ENCODE measurements at places on chromosomes 1 and 21.

DNA sequence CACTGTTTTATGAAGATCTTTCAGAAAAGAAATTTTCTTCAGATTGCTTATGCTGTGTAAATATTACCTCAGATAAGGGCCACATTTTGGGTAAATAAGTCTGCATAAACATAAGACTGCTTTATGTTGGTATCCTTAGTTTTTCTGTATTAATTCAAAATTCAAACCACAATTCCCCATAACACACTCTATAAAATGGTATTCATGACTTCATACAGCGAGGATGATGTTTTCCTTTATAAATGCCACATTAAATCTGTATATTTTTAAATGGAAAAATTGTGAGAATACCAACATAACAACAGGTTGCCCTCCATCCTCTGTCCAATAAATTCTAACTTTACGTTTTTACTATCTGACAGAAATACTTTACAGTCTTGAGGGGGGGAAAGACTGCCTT lies 248.7 kb upstream of the CXADR start:
- no peaks in the 10 kb centered on the region for H3K27me3 ChIP-seq
- no peak overlapping the region for H3K27ac ChIP-seq
- no peak overlapping the region for H3K4me3 ChIP-seq
- DNase-seq: no peak
- peaks cover 3% of the 10 kb centered on the region for H3K4me1 ChIP-seq

DNA sequence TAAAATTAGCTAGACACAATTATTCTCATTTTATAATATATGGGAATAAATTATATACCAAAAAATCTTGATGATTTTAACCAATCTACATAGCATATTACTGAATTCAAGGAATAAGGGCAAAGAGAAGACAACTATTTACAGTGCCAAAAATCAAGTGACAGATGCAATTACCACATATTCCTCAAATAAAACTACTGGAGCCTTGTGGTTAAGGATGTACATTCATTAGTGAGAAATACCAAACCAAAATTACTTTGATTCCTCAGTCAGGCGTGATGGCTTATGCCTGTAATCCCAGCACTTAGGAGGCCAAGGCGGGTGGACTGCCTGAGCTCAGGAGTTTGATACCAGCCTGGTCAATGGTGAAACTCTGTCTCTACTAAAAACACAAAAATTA lies 68.8 kb upstream of the RBM34 start:
- peaks cover 42% of the 10 kb centered on the region for H3K36me3 ChIP-seq
- no peak for DNase-seq
- H3K4me1 ChIP-seq: 0 out of 2 replicates have a peak, but pooled peaks cover 4% of the 10 kb centered on the region
- H3K4me3 ChIP-seq: no peak overlapping the region
- H3K27ac ChIP-seq: no peak overlapping the region

DNA sequence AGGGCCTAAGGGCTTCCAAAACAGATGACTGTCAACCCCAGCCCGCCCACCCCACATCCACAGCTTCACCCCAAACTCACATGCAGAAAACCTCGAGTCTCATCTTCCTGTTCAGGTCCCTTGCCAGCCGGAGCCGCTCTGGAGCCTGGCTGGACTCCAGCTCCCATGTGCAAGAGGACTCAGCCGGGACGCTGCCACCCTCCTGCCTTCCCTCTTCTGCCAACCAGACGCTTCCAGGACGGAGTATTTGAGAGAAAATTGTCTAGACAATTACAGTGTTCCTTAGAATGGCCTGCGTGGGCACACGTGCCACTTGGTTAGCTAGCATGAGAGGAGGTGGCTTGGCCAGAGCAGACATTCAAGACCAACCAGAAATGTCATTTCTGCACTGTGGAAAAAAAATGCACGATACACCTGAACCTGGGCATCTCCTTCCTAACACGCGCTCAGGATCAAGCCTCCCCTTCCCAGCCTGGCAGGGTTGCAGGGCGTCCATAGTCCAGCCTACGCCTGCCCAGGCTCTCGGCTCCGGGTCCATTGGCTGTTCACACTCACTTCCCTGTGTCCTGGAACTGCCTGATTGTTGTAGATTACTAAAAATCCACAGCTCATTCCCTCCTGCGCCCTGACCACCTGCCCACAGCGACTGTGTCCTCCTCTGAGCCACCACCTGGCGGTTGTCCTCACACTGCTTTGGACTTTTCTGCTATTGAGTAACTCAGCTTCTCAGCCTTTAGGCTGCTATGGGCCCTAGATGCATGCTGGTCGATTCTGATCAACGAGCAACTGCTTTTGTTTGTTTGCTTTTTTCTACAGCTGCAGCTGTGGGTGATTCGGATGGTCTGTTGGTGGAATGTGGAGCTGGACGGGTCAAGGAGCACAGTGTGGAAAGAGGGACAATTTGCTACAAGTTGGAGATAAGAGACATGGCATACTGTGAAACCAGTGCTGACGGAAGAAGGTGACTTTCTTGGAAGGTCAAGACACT lies at the start of gene CLDN14:
Gene CLDN14 (minus strand): TSS at position 708 of the 988 bp plus-strand sequence. CDS start 18,427 bp downstream, outside the sequence.
- H3K4me1 ChIP-seq: peaks cover 2% of the 10 kb centered on the region
- H3K27me3 ChIP-seq: no peaks in the 10 kb centered on the region
- H3K4me3 ChIP-seq: no peak within 1 kb of the TSS
- H3K36me3 ChIP-seq: no peaks in the 10 kb centered on the region

GRCh38 chr1:240352769-240353168 lies 259.2 kb downstream of the GREM2 start:
- H3K36me3 ChIP-seq: no peaks in the 10 kb centered on the region
- peaks cover 6% of the 10 kb centered on the region for H3K4me1 ChIP-seq
- no peaks in the 10 kb centered on the region for H3K27me3 ChIP-seq
- no peak for DNase-seq
- H3K4me3 ChIP-seq: no peak overlapping the region

DNA sequence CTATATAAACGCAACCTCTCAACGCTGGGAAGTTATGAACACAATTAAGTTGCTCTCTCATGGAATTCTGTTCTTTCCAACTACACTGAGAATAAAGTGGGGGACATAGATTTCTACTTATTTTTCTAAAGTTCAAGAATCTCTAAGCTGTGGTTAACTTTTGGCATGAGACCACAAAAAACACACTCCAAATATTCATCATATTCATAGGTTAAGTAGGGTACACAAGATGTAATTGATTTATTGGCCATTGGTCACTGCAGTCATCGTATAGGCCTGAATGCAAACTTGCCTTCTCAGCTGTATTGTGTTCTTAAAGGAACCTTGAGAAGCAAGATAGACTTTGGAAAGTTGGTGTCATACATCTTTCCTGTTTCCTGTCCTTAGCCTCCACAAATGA lies 40.3 kb downstream of the PRRX1 start:
- no peak overlapping the region for H3K4me3 ChIP-seq
- no peaks in the 10 kb centered on the region for H3K4me1 ChIP-seq
- H3K36me3 ChIP-seq: no peaks in the 10 kb centered on the region
- H3K27me3 ChIP-seq: no peaks in the 10 kb centered on the region

DNA sequence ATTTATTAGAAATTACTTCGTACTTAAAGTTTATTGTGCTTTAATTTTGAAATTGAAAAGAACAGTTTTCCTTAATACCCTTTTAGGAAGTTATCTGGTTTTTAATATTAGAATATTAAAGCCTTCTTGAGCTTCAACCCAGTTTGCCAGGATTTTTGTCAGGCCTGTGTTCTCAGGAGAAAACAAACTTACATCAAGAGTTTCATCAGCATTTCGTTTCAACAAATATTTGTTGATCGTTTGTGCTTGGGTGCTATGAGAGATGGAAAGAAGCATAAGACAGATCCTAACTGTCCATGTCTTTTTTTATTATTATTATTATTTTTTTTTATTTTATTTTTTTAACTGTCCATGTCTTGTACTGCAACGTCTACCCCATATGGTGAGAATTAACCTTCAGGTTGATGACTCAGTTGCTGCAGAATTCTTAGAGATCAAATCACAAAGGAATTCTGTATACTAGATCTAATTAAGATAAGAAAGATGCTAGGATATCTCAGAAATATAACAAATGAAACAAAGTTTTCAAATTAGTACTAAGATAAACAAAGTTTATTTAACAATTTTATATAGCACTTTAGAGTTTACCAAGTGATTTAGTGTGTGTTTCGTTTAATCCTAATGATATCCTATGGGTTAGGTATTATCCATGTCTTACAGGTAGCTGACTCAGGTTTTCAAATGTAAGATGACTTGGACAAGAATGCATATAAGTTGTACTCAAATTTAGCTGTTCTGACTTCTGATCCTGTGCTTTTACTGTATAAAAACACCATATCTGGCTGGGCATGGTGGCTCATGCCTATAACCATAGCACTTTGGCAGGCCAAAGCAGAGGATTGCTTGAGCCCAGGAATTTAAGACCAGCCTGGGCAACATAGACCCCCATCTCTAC lies 14.3 kb downstream of the FBXO28 start:
- no peak for DNase-seq
- no peak overlapping the region for H3K4me3 ChIP-seq
- peaks cover 37% of the 10 kb centered on the region for H3K36me3 ChIP-seq
- peaks cover 4% of the 10 kb centered on the region for H3K4me1 ChIP-seq
- H3K27me3 ChIP-seq: no peaks in the 10 kb centered on the region
- H3K27ac ChIP-seq: no peak overlapping the region

GRCh38 chr1:243287652-243288051 lies 31.8 kb downstream of the SDCCAG8 start:
- peaks cover 20% of the 10 kb centered on the region for H3K4me1 ChIP-seq
- H3K36me3 ChIP-seq: peaks cover 5% of the 10 kb centered on the region
- peak overlapping the region; percentile 21 for H3K27ac ChIP-seq
- no peak for DNase-seq

GRCh38 chr21:46399129-46399528 lies 59.6 kb upstream of the DIP2A start:
- H3K4me3 ChIP-seq: no peak overlapping the region
- no peak for DNase-seq
- peaks cover 55% of the 10 kb centered on the region for H3K36me3 ChIP-seq
- H3K27ac ChIP-seq: no peak overlapping the region

DNA sequence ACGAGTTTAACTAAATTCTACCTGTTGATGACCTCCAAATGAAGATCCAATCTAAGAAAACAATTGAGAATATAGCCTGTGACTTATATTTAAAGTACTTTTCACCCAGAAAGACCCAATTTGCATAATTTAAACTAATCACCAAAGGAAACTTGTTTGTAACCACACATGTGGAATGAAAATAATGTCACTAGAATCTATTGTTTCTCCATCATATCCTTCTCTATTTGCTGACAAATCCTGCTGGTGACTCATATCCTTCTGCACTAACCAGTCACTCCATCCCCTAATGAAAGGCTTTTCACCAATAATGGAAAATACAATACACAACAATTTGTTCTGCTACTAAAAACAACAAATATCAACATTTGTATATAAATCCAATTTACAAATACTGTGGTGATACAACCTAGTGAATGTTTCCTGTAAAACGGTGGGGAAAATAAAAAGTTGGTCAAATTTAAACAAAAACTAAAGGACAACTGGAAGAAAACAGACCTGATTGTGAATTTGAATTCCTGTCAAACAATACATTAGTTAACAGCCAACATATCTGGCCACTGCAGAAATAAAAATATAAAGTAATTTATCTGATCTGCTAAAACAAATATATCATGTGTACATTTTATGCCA lies 6.5 kb downstream of the PTP4A2 start:
- H3K4me1 ChIP-seq: peaks cover 76% of the 10 kb centered on the region
- H3K36me3 ChIP-seq: peaks cover 4% of the 10 kb centered on the region
- peak overlapping the region; percentile 33 for H3K4me3 ChIP-seq
- peak overlapping the region; percentile 77 for H3K27ac ChIP-seq
- DNase-seq: no peak

DNA sequence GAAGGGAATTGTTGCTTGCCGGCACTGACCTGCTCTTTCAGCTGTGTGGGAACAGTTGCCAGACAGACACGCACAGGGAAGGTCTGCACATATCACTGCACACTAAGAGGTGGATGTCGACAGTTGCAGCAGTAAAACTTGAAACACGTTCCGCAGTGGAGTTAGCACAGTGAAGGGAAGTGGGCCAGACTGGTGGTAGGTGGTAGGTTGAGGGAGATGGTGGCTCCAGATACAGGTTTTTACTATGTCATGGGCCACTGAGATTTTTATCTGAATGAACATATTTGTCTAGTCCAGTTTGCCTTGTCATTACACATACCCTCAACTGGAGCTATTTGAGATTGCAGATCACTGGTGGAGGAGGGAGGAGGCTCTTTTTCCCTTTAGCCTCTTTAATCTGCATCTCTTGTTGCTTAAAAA lies 13.5 kb downstream of the MRPS6 start:
- peaks cover 49% of the 10 kb centered on the region for H3K4me1 ChIP-seq
- H3K27me3 ChIP-seq: no peaks in the 10 kb centered on the region
- H3K36me3 ChIP-seq: no peaks in the 10 kb centered on the region
- no peak for DNase-seq
- H3K4me3 ChIP-seq: no peak overlapping the region

- H3K4me1 ChIP-seq: peaks cover 5% of the 10 kb centered on the region
- no peak for DNase-seq
- H3K36me3 ChIP-seq: peaks cover 6% of the 10 kb centered on the region
- H3K27ac ChIP-seq: 0 out of 2 replicates have a peak overlapping the region, but pooled peaks have one; percentile 5
- H3K27me3 ChIP-seq: no peaks in the 10 kb centered on the region
- H3K4me3 ChIP-seq: no peak overlapping the region
These were observed 125.3 kb downstream of the RPS6KC1 start for GRCh38 chr1:213176341-213176740.

DNA sequence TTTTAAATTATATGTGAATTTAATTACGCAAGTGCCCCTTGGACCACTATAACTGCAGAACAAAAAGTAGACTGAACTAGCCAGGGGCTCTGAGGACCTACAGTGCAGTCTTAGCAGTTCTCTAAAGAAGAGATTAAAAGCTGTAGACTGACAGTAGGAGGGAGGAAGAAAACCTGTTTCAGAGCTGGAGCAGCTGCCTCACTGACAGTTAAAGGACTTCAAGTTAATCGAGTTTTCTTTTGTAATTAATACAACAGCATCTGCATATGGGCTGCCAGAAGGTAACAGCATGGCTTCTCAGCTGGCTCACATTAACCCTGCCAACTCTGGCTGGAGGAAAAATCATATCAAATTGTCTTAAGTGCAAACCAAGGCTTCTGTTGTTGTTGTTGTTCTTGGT lies 19.9 kb downstream of the DSTYK start:
- peaks cover 80% of the 10 kb centered on the region for H3K4me1 ChIP-seq
- H3K36me3 ChIP-seq: no peaks in the 10 kb centered on the region
- DNase-seq: no peak
- H3K4me3 ChIP-seq: peak overlapping the region; percentile 52
- peak overlapping the region; percentile 94 for H3K27ac ChIP-seq

- peak overlapping the region; percentile 87 for H3K27ac ChIP-seq
- H3K36me3 ChIP-seq: peaks cover 10% of the 10 kb centered on the region
- H3K4me3 ChIP-seq: no peak overlapping the region
- DNase-seq: no peak
- peaks cover 29% of the 10 kb centered on the region for H3K4me1 ChIP-seq
These were observed 11.5 kb downstream of the TRIM46 start for GRCh38 chr1:155184835-155185782.

Measured in WTC11 (cell line).